Stimulated activated effector memory CD8-positive, alpha-beta T cell treated with anti-CD3 and anti-CD28 coated beads, Interleukin-12 subunit alpha, Interleukin-12 subunit beta, amount 100 ng/mL, for 72 hours (primary cell): ENCODE measurements at places on chromosomes 11 and 22.

- DNase-seq: no peak
Measured at GRCh38 chr22:26744892-26745808, 87.8 kb downstream of the MIAT start.

DNA sequence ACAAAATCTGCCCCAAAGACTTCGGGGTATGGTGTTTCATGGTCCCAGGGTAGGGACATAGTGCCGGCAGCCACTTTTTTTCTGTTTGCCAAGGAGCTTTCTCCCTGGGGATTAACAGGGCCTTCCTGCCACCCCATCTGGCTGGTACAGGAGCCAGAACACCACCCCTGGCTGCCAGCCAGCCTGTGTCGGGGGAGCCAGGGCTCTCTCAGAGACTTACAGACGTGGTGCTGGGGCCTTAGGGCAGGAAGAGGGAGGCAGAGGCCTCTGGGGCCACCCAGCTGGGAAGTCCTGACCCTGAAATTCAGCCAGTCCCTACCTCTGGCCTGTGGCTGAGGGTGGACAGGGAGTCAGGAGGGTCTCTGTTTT, 52.4 kb upstream of the CDON start:
- DNase-seq: no peak

DNA sequence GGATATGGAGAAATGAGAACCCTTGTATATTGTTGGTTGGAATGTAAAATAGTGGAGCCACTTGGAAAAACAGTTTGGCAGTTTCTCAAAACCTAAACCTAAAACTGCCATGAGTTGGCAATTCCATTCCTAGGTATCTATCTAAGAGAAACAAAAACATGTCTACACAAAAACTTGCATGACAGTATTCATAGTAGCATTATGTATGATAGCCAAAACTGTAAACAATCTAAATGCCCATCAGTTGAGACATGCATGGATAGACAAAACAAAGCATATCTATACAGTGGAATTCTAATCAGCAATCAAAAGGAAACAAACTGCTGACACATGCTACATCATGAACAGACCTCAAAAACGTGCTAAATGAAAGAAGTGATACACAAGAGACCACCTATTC, 34.9 kb downstream of the TRAF6 start:
- DNase-seq: no peak

- no peak for DNase-seq
Measured at GRCh38 chr11:88266919-88267318, 70.6 kb downstream of the CTSC start.

DNA sequence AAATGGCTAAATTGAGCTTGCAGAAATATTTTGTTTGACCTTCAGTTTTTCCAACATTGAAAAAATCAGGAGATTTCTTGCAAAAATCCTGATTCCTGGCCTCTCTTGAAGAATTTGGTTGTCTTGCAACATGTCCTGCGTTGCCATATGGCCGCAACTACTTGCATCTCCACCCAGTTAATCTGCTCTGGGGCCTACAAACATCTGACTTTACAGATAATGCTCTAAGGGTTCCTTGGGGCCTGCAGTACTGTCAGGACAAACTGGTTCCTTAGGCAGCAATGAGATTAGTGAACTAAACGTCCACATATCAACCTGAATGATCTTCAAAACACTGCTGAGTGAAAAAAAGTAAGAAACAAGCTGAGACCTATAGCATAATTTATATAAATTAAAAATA, 36.6 kb upstream of the FEZ1 start:
- no peak for DNase-seq

DNA sequence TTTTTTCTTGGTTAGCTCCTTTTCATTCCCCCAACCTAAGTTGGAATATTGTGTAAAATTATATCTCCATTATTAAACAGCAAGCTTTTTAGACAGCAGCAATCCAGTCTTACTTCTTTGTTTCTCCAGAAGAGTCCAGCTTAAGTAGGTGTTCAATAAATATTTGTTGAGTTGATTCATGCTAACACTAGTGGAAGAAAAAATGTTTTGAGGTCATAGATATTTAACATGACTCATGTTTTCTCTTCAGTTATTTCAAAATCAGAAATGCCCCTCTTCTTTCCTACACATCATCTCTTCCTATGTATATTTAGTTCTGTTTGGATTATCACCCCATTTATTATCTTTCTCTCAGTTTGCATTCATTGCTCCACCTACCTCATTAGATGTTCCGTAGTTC, 20.3 kb downstream of the CCDC83 start:
- no peak for DNase-seq

- DNase-seq: no peak
Measured at GRCh38 chr22:30823015-30823370, 128.3 kb downstream of the OSBP2 start.

GRCh38 chr11:23991165-23991539, 505.7 kb upstream of the LUZP2 start:
- DNase-seq: no peak

DNA sequence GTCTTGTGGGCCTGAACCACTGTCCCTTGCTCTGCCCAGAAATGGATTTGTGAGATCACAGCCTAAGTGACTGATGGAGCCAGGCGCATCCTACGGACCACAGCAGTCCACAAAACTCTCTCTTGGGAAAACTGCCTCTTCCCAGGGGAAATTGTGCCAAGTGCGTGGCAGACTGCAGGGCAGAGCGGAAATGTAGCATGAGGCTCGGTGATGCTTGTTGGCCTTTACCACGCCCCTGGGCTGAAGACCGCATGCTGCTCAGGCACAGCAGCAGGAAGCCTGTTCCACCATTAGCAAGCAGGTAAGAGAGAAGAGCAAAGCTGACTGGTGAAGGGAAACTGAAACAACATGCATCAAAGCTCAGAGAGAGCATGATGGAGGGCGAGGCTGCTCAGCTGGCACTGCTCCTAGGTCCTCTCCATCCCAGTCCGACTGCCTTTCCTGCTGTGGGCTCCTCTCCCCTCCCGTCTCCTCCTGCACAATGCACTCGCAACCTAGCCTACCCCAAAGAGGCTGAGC, 26.5 kb upstream of the SCARF2 start:
- DNase-seq: peak; percentile 62

- DNase-seq: no peak
Measured at GRCh38 chr22:33917744-33918406, 2.4 kb downstream of the LARGE1 start.

DNA sequence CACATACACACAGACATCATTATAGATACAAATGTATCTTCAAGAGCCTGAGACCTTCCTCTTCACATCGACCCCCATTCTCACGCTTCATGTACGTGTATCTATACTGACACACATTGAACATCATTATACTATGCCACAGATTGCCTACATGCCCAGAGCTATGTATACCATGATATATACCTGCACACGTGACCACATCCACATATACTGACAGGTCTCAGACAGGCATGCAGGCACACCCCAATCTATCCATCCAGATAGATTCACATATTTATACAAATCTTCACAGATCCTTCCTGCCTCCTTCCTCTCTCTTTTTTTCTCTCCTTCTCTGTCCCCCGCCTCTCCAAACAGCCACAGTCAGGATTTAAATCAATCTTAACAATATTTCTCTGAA, 140.1 kb downstream of the CEP164 start:
- no peak for DNase-seq

- DNase-seq: no peak
Measured at GRCh38 chr22:22897091-22897490, 9.5 kb downstream of the IGLL5 start.

DNA sequence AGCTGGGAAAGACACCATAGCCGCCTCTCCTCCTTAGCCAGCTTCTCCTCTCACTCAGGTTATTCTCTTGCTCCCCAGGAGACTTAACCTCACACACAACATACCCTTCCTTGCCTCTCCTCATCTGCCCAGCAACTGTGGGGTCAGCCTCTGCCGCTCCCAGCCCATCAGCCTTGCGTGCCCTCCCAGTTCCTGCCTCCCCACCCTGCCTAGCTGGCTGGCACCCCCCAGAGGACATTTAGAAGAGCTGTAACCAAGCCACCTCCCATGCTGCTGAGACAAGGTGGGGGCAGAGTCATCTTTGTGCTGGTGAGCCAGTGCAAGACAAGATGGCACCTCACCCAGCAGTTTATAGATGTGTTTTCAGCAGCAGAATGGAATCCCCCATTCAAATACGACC, 38.2 kb downstream of the TOM1 start:
- no peak for DNase-seq

- no peak for DNase-seq
Measured at GRCh38 chr11:69010361-69010891, 2.6 kb downstream of the MRGPRF start.

GRCh38 chr11:85301895-85302678, 325.1 kb downstream of the DLG2 start:
- no peak for DNase-seq
